ENCODE measurements at places on chromosomes 5 and 9.

DNA sequence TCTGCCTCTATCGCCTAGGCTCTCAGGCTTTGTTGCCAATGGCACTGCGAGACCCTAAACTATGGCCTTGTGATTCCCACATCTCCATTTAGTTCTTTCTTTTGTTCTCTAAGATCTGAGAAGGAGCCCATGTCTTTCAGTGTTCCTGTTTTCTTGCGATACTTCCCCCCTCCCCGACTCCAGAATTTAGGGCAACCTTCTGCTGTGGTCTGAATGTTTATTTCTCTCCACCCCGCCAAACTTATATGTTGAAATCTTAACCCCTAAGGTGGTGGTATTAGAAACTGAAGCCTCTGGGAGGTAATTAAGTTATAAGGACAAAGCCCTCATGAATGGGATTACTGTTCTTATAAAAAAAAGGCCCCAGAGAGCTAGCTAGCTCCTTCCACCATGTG is 6.4 kb downstream of the TMC1 start:
- no peak for DNase-seq

DNA sequence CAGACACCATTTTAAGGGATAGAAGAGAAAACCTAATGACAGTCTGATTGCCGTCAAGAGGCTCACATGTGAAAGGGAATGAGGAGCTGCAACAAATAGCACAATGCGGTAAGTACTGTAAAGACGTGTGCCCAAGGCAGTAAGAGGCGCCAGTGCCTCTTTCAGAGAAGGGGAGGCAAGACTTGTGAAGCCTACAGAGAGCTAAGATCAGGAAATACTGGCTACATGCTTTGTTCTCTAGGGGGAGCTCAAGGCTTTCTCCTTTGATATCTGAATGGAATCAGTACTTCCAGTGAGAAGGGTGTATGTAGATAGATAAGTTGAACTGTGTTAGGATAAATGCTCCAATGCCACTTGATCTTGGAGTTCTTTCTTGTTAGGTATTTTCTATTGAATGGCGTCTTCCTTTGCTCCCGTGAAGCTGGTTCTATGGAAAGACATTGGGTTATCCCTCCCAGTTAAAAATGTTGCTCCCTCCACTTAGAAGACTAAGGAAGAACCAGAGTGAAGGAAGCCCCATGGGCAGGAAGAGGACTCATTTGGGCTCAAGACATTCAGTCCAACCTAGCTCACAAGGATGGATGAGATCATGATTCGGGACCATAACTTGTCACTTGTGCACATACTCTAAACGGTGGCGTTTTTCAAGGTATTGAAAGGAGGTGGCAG is 23.5 kb upstream of the ALDOB start:
- peak; percentile 35 for DNase-seq

- DNase-seq, result no peak
Measured at GRCh38 chr5:118407958-118408357, 580.4 kb downstream of the DTWD2 start.

DNA sequence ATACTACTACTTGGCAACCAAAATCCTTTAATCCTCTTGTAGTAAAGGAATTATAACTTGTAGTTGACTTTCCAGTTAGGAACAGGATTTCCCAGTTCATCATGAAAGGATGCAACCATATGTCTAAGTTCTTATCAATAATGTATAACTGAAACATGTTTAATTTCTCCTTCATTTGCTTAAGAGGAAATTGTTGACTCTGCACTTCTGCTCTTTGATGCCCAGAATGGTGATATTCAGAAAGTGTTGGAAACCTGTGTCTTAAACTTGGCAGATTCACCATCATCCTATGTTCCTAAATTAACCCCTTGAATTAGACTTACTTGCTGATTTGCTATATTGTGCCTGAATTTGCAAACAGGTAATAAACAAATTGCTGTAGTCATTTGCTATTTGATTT is 201.5 kb downstream of the PTPRD start:
- DNase-seq, result no peak

DNA sequence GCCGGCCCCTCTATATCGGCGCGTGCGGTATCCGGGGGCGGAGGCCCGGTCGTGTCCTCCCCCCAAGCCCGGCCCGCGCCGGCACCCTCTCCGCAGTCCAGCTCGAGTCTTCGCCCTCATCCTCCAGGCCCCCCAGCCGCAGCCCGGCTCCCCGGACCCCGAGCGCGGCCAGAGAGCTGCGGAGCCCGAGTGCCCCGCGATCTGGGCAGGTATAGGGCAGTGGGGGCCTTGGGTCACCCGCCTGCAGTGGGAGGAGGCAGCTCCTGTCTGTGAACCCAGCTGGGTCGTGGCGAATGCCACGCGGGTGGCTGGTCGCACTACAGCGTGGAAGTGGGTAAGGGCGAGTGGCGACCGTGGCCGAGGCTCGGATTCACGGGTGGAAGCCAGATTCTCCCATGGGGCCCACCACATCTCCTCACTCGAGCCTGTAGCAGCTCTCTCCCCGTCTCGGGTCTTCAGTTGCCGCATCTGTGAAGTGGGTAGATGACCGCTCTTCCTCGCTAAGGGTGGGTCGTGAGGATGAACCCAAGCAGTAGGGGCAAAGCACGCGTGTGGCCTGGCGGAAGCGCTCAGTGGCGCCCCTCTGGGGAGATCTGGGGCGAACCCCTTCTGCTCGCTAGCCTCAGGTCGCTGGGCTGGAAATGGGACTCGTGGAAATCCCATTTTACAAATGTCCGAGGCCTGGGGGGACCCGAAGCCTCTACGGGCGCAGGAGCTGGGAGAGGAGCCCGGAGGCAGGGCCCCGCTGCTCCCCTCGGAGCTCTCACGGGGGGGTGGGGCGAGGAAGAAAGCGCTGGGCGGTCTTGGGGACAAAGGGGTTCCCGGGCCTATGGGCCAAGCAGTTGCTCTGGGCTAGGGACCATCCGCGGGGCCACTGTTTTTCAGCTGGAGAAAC is 1.9 kb downstream of the NR5A1 start:
- DNase-seq, result no peak

All from pulmonary artery endothelial cell (primary cell).